EH (cell line): ENCODE measurements at places on chromosomes 12 and 14.

GRCh38 chr12:116125956-116126566, 151.4 kb downstream of the MED13L start:
- DNase-seq: peak; percentile 26

DNA sequence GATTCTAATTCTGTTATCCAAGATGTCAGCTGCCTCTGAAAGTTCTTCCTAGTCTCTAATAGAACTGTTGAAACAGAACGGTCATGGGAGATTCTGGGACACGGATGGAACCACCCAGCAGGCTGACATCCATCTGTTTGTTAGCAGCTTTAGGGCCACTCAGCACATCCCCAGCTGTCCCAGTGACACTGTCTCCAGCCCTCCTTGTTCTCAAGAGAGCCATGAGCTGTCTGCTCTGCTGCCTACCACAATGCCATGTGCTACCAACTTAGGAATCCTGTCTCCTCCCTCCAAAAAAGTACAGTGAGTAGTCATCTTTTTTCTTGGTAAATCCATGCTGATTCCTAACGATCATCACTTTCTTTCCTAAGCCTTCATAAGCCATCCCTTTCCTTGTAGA, 130.5 kb downstream of the ZFP36L1 start:
- peak; percentile 40 for DNase-seq

DNA sequence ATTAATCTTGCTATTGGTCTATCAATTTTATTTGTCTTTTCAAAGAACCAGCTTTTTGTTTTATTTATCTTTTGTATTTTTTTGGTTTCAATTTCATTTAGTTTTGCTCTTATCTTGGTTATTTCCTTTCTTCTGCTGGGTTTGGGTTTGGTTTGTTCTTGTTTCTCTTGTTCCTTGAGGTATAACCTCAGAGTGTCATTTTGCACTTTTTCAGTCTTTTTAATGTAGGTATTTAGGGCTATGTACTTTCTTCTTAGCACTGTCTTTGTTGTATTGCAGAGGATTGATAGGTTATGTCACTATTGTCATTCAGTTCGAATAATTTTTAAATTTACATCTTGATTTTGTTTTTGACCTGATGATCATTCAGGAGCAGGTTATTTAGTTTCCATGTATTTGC, 92.7 kb upstream of the DCD start:
- no peak for DNase-seq

DNA sequence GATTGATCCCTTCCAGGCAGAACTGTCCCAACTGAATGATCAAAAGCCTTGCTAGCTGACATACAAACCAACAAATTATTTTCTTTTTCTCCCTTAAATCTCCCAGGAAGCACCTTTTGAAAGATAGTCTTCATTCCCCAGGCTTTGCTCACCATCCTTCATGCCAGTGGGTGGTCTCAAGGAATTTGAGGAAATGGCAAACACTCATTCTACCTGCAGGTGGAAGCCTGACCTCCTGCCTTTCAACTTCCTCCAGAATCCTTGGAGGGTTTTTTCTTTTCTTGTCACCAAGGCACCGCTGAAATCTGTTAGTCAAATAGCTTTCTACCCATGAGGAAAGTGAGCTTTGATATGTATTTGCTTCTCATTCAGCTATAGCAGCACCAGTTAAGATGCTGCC, 128.5 kb downstream of the WIF1 start:
- no peak for DNase-seq

- DNase-seq: no peak
Observed at GRCh38 chr12:114698566-114699163, 14.7 kb upstream of the TBX3 start.

GRCh38 chr12:4960030-4960429, 50.3 kb downstream of the KCNA1 start:
- peak; percentile 5 for DNase-seq

GRCh38 chr14:38389681-38390080, 133.8 kb upstream of the CLEC14A start:
- peak; percentile 36 for DNase-seq

- DNase-seq: peak; percentile 25
Observed at GRCh38 chr14:99677231-99678140, 6.6 kb upstream of the CYP46A1 start.

GRCh38 chr12:1305791-1306500, 288.4 kb downstream of the FBXL14 start:
- DNase-seq: no peak

- no peak for DNase-seq
Observed at GRCh38 chr14:105694961-105695360, 168.6 kb downstream of the TMEM121 start.

DNA sequence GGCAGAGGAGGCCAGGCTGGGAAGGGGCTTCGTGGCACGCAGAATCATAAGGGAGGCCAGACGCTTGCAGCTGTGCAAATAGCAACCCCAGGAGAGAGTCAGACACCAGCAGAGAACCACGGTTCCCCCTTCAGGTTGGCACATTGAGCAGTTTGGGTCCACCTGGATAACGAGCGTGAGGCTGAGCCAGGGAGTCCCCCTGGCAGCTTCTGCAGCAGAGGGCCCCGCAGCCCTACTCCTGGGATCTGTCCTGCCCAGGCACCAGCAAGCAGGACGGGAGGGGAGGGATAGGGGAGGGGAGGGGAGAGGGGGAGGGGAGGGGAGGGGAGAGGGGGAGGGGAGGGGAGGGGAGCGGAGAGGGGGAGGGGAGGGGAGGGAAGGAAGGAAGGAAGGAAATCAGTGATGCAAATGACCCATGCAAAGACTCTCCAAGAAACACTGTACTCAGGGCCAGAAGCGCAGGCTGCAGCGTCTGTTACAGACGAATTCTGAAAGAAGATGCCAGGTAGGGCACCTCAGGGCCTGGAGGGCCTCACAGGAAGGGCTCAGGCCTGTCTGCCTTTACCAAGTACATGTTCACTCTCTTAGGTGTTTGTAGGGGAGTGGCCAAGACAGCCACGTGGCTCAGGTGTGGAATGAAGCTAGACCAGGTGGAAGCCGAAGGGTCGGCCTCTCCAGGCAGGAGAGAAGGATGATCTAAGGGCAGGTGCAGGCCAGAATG, 32.3 kb upstream of the MMP17 start:
- DNase-seq: no peak

DNA sequence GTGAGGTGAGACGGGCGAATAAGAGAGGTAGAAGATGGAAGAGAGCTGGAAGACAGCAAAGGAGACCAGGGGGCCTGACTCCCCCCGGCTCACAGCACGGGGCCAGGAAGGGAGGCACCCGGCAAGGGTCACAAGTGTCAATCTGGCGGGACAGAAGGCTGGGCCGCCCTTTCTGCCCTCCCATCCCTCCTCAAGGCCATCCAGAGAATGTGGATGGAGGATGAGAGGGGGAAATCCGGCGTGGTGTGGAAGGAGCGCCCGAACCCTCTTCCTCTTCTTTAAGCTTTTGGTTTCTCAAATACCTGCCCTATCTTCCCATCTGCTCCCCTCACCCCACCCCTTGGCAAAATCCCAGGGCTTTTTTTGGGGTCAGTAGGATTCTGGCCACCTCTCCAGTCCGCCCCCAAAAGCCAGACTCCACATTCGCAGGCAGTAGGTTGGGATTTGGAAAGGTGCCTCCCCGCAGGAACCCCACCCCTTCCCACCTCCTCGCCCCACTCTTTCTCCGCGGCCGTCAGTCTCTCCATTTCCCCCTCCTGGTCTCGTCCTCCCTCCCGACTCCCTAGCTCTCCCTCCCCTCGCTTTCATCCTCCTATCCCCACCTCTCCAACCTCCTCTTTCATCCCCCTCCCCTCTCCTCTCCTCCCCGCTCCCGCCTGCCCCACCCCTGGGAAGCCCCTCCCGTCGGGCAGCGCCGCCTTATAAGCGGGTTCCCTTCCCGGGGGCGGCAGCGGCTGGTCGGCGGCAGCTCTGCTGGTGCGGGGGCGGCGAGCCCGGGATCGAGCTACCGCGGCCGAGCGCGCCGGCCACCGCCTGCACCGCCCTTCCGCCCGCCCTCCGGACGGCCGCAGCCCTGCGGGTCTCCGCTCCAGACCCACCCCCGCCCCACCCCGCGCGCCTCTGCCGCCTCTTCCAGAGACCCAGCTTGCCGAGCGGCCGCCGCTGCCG, at the start of gene PTMS:
PTMS (plus strand) TSS at position 730 of the 948 bp plus-strand sequence. CDS start 343 bp downstream, outside the sequence.
- peak; percentile 97 for DNase-seq
